ENCODE measurements at places on chromosomes 12 and 14.

DNA sequence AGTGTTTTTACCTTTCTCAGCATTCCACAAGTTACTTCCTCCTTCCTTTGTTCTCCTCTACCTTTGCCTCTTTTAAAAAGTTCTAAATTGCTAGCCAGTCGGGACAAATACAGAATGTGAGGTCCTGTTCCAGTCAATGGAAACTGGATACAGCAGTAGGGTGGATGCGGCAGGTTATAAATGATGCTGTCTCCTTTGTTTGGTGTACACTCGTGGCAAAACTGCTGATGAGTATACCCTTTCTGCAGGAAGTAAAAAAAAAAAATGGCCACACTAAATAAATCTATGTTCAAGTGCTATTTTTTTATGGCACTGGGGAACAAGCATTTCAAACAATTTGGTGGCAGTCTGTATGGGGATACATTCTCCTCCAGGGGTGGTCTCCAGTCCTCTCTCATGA lies 27.5 kb downstream of the KLRK1 start:
- DNase-seq = no peak

DNA sequence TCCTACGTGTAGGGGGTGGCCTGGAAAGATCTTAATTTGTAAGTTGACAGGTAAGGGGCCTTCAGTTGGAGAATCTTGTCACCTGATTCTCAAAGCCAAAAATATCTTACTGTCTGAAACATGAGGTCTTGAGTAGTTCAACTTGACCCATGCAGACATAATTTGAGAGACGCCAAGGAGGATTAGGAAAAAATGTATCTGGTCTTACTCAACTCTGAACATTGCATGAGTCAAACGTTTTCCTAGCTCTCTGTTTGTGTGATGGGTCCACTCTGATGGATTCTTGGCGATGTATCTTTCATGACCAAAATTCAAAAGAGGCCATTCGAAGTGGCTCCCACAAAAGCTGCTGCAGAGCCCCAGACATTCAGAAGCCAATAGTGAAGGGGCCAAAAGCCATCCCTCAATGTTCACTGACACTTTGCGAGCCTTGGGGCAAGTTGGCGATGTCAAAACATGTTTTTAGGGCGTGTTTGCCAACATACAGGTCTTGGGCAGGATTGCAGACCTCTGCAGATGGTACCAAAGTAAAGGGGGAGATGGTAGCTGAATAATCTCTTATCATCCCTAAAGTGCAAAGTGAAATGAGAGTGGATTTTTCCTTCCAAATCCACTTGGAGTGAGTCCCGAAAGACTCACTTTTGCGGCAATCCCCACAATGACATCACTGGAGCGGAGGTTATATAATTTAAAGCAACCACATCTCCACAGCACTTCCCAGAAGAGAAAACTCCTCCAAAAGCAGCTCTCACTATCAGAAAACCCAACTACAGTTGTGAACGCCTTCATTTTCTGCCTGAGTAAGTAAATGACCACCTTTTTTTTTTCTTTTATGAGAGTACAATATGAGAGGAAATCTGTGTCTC lies at the start of gene BDKRB1:
Gene BDKRB1 (plus strand): TSS at position 710 of the 866 bp plus-strand sequence. CDS start 7,473 bp downstream, outside the sequence.
- no peak for DNase-seq

DNA sequence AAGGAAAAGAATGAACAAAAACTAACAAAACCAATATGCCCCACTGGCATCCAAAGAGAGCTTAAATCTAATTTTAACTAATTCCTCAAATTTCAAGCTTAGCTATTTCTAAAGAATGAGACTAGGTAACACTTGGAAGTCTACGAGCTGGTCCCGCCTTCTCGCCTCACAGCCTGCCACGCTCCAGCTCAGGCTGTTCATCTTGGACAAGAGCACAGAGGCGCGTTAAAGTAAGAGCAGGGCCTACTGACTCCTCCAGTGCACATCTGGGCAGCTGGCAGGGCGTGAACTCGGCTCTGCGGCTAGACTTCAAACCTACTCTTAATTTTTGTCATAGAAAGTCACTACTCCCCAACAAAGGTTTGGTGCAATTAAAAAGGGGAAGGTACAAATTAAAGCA lies 64.6 kb downstream of the DICER1 start:
- DNase-seq = no peak

DNA sequence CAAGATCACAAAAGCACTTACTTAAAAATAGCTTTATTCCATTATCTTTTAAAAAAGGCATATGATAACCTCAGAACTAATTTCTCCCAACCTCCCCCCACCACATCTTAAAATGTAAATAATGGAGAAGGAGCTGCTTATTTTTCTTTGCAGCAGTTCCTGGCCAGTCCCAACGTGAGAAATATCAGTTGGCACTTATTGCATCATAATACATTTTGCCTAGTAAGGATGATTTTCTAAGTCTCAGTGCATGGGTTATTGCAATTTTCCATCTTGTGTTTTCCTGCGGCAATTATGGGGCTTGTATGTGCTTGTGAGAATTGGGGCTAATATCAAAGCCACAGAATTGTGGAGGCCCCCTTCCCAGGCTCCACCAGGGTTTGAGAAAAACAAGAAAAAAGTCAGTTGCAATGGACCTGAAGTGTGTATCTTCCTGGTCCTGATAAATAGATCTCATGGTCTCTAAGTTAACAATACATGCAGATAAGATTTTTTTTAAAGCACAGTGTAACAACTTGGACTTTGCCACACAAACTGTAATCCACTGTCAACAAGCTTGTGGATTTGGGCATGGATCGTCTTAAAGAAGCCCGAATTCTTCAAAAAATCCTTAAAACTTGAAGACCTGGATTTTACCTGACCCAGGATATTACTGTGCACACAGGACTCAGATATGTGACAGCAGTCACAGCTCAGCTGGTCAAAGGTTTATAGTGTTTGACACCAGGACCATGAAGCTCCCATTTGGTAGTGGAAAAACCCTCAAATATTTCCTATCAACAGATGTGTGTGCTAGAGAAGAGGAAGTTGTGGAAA lies 2.8 kb upstream of the WSB2 start:
- no peak for DNase-seq

DNA sequence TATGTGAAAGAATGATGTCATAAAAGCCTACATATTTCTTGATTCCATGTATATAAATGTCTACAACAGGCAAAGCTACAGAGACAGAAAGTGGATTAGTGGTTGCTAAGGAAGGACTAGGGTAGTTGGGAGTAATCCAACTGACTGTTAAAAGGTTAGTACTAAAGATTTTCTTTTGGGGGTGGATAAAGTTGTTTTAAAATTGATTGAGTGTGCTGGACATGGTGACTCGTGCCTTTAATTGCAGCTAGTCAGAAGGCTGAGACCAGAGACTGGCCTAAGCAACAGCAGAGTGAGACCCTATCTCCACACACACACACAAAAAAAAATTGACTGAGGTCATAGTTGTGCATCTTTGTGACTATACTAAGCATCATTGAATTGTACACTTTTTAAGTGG lies 234.3 kb downstream of the C12orf50 start:
- no peak for DNase-seq

DNA sequence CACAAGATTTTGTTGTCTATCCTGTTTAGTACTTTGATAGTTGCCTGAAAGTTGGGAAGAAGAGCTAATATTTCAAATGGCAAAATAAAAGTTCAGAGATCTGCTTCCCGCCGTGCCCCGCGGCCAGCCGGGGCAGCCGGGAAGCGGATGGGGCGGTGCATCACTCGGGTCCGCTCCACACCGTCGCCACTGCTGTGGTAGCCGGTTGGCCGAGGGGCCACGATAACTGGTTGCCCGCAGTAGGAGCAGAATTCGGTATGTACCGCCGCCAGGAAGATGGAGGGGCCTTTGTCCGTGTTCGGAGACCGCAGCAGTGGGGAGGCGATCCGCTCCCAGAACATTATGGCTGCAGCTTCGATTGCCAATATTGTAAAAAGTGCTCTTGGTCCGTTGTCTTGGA lies 427.2 kb upstream of the PDE3A start:
- DNase-seq = no peak

DNA sequence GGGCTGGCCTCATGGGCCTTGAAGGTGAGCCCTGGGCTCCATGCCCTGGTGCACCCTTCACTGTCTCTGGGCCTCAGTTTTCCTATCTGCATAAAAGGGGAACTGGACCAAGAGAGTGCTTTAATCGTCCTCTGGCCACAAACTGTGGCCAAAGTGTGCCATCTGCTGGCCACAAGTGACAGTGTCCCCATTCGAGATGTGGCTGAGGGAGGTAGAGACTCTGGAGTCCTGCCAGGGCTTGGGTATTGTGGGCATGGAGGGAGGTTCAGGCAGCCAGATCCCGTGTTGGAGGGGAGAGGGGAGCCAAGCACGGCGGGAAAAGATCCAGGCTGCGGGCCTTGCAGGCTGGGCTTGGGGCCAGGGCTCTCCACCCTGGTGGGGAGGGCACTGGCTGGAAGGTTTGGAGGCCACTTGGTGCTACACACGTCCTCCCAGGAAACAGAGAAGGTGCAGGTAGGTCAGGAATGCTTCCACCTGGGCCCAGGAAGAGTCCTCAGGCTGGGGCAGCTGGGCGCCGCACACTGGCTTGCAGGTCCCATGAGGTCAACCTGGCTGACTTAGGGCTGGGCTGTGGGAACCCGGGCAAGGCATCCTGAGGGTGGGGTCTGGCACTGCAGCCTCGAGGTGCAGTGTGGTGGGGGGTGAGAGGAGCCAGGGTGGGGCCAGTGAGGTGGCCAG lies 7.3 kb upstream of the KIF26A start:
- peak; percentile 66 for DNase-seq

DNA sequence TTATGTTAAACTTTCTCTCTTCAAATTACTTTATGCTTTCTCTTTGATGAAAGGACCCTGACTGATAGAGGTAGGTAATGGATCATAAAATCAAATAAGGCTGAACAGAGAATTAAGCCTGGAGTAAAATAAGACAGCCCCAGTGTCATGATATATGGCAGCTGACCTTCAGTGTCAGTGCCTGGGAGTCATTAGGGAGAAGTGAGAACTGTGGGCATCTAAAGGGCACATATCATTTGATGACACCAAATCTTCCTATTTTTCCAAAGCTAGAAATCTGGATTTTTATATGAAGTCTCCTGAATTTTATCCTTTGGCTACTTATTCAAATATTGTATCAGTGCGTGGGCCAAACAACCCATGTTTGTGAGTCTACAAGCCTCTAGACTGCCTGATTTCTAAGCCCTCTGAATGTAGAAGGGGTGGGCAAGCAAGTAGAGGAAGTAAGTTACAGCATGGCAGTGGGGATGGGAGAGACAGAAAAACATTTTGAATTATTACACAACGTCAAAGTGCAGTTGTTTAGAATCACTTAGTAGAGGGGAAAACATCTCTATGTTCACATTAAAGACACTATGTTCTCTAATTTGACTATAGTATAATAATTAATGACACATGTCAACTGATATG lies 10.0 kb downstream of the SLC39A9 start:
- no peak for DNase-seq

DNA sequence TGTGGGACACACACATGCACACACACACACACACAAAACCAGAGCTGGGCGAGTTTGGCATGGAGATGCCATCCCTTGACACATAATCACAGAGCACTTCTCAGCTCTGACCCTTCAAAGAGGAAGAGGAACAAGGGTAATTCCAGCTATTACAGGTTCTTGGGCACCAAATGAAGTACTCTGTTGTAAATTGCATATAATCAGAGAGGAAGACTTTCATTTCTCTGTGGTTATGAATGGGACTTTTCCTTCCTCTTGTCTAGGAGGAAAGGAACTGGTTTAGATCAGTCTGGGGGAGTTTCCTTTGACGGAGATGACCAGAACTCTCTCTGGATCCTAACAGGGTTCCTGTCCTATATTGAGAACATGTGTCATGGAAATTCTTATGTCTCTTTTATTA lies 26.4 kb upstream of the FGF6 start:
- no peak for DNase-seq

DNA sequence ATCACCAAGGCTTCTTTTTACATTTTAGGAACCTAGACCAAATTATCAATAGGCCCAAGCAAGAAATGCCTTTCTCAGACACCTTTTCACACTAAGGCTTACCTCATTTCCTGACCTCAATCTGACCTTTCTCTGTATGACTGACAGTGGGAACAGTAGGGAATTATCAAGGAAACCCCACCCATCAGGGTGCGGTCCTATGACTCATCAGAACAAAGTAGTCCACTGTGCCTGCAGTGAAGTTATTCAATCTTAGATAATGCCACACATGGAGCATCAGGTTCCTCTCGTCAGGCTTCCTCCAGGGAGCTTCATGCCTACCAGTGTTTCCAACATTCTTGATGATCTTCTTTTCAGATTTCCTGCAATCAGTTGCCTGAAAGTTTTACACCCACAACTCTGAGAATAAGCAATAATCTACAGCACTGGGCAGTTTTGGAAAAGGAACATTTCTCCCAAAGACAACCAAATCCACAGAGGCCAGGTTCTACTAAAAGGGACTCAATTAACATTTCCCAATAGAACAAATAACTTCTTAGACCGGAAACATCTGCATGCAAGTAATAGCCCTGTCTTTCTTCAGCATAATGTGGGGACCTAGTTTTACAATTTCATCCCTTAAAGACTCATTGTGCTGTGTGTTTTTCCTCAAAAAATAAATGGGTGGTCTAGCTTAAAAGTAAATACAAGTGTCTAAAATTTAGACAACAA lies 35.9 kb upstream of the TMTC2 start:
- peak; percentile 33 for DNase-seq

DNA sequence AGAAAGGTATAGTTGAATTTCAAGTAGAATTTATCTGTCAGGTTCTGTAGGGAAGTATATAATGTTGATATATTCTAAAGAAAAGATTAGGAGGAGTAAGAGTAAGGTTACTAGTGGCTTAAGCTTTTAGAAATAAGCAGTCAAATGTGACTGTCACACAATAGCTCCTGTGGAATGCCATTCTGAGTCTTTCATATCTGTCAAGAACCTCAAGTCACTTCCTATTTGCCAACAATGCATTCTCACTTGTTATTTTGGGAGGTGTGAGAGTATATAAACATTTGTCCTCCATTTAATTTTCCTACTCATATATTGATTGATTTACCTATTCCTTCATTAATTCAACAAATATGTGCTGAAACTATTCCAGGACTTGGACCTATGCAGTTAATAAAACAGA lies 11.7 kb downstream of the CLEC9A start:
- DNase-seq = no peak

DNA sequence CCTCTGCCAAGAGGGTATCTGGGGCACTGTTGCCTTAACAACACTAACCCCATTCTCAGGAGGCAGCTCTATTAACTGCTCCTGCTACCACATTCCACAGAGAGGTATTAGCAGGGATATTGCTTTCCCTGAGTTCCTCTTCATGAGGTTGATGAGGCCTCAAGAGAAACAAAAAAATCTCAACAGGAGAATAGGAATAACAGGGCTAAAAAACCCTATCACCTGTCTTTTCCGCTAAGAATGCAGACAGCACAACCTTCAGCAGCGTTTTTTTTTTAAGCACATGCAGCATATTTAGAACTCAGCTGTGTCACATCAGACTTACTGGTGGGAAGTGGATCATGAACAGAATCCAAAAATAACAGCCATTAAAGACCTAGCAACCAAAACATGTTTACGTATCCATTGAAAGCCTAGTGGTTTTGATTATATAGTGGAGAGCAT lies 29.2 kb downstream of the ATF7 start:
- no peak for DNase-seq

GRCh38 chr14:96182546-96182945 lies 22.1 kb upstream of the BDKRB2 start:
- DNase-seq = no peak

Measured in left ventricle myocardium inferior (tissue), 1 donor.